CD4-positive, alpha-beta memory T cell (primary cell): ENCODE measurements at places on chromosomes 2 and 18. TPM values are rescaled to one million over a fixed set of nuclear protein-coding genes. Genes with fewer than 3 reads are reported as not detected.
A peak's percentile ranks its signal among the peaks of the same experiment; 100 is the strongest.

DNA sequence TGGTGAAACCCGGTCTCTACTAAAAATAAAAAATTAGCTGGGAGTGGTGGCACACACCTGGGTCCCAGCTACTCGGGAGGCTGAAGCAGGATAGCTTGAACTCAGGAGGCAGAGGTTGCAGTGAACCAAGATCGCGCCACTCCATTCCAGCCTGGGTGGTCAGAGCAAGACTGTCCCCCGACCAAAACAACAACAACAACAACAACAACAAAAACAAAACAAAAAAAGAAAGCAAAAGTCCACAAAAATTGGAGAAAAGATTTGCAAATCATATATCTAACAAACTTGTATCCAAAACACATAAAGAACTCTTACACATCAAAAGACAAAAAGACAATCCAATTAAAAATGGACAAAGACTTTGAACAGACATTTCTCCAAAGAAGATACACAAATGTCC is 10.4 kb downstream of the PPM1G start:
- no peak for DNase-seq

- no peak for DNase-seq
Measured at GRCh38 chr18:21242780-21243401, 859 bp downstream of the GREB1L start.

DNA sequence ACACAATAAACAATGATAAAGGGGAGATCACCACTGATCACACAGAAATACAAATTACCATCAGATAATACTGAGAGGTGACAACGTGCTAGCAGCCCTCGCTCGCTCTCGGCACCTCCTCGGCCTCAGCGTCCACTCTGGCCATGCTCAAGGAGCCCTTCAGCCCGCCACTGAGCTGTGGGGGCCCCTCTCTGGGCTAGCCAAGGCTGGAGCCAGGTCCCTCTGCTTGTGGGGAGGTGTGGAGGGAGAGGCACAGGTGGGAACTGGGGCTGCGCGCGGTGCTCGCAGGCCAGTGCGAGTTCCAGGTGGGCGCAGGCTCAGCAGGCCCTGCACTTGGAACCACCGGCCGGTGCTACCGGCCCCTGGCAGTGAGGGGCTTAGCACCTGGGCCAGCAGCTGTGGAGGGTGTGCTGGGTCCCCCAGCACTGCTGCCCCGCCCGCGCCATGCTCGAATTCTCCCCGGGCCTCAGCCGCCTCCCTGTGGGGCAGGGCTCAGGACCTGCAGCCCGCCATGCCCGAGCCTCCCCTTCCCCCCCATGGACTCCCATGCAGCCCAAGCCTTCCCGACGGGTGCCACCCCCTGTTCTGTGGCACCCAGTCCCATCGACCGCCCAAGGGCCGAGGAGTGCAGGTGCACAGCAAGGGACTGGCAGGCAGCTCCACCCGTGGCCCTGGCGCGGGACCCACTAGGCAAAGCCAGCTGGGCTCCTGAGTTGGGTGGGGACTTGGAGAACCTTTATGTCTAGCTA is 340.0 kb upstream of the GULP1 start:
- DNase-seq: no peak

- no peak for DNase-seq
Measured at GRCh38 chr2:181526014-181526413, 68.8 kb downstream of the ITGA4 start.

- DNase-seq: no peak
Measured at GRCh38 chr2:32711219-32711618, 83.4 kb downstream of the TTC27 start.

- no peak for DNase-seq
Measured at GRCh38 chr2:133326652-133327397, 241.4 kb downstream of the NCKAP5 start.

DNA sequence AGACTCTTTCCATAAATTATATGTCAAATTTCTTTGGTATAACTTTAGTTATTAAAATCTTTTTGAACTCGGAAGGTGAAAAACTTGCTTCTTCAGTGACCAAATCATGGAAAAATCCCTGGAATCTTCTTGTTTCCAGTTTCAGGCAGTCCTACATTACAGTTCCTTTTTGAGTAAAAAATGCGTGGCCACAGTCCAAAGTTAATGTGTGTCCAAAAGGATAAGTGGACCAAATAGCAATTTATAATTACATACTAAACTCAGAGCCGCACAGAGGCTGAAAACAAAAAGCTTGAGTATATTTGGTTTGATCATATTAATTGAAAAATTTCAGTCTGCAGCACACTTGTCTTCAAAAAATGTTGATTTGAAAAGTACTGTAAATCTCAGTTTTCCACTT is 28.4 kb upstream of the DYNC2LI1 start:
- DNase-seq: no peak

DNA sequence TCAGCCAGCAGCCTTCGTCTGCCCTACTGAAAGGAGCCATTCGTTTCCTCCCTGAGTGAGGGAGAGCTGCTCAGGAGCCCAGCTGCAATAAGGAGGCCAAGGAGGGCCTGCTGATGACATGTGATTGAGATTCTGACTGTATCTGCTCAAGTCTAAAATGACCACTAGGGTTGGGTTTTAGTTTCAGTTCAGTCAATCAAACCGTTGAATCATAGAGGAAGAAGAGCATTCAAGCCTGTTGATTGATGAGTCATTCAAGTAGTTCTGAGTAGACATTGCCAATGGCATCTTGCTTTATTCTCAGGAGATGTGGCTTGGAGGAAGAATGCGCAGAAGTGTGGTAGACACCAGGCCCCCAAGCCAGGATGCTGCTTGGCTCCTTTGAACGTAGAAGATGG is 19.9 kb upstream of the BCL2L11 start:
- no peak for DNase-seq

GRCh38 chr2:181241366-181241765 is 215.8 kb upstream of the ITGA4 start:
- no peak for DNase-seq

- no peak for DNase-seq
Measured at GRCh38 chr2:165777522-165778186, 16.4 kb downstream of the GALNT3 start.

DNA sequence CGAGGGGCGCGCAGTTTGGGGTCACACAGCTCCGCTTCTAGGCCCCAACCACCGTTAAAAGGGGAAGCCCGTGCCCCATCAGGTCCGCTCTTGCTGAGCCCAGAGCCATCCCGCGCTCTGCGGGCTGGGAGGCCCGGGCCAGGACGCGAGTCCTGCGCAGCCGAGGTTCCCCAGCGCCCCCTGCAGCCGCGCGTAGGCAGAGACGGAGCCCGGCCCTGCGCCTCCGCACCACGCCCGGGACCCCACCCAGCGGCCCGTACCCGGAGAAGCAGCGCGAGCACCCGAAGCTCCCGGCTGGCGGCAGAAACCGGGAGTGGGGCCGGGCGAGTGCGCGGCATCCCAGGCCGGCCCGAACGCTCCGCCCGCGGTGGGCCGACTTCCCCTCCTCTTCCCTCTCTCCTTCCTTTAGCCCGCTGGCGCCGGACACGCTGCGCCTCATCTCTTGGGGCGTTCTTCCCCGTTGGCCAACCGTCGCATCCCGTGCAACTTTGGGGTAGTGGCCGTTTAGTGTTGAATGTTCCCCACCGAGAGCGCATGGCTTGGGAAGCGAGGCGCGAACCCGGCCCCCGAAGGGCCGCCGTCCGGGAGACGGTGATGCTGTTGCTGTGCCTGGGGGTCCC is at the start of gene ITGA4:
Gene ITGA4 (plus strand): TSS at position 266 of the 620 bp plus-strand sequence. CDS start 269 bp downstream, at position 535.
- peak; percentile 83 for DNase-seq

DNA sequence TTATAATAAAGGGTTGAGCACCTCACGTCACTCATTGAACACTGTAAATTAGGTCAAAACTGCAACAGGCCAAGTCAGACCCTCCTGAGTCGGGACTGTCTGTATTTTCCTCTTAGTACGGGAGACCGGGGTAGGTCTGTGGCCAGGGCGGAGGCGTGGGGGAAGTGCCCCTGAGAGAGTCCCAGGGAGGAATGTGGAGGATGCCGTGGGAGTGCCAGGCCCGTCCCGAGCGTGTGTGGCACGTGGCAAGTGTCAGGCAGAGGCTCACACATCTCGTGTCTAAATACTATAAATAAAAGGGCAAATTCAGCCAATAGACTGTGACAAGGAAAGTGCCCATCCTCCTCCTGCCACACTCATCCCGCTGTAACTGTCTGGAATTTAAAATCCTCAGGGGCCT is 6.3 kb upstream of the HDAC4 start:
- no peak for DNase-seq

DNA sequence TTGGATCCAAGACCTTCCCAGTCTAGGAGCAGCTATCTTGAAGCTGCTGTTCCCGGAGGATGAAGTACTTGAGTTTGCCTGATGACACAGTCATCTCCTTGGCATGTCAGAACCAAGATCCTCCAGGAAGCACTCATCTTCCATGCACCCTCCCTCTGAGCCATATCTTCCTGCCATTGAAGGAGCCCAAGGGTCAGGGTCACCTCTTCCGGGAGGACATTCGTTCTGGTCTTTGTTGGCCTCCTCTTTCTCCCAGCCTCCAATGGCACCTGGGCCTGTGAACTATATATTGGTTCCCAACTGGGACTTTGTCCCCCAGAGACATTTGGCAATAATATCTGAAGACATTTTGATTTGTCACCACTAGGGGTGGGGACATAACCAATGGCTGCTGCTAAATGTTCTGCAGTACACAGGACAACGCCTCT is 4.2 kb upstream of the MYO7B start:
- no peak for DNase-seq

DNA sequence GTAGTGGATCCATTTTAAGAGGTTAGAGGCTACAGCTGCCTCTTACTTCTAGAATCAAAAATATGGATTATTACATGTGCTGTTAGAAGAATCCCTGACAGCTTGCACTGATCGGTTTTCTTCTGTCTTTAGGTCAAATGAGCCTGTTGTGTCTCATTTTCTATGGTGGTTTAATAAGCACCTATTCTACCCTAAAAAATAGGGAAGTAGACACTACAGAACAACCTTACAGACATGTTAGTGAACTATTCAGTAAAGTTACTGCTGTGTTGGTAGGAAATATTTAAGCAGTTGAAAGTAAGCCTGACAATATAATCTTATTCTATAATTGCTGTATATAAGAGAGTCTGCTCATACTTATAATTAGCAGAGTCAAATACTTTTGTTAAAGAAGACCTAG is 168.5 kb upstream of the NOSTRIN start:
- DNase-seq: no peak

DNA sequence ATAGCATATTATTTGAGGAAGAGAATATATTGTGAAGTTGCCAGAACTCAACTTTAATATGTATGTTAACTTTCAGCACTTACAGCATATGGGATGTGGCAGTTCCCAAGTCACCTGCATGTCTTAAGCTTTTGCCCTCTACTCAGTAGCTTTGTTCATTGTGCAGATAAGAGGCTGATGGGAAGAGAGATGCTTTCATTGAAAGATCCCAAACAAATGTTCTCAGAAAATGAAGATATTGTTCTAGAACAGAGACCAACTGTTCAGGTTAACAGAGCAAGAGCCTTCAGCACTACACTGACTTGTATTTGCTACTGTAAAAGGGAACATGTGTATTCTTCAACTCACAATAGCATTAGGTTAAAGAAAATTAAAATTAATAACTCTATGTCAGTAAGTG is 28.1 kb downstream of the GAREM1 start:
- DNase-seq: no peak

GRCh38 chr2:96548558-96549465 is 12.3 kb downstream of the ARID5A start:
- DNase-seq: no peak

DNA sequence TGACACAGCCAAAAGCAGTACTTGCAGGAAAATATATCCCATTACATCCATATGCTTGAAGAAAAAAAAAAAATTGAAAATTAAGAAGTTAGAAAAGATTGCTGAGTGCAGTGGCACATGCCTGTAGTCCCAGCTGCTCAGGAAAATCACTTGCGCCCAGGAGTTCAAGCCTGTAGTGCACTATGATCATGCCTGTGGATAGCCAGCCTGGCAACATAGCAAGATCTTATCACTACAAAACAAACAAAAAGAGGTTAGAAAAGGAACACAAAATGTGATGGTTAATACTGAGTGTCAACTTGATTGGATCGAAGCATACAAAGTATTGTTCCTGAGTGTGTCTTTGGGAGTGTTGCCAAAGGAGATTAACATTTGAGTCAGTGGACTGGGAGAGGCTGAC is 361.9 kb downstream of the NYAP2 start:
- no peak for DNase-seq

- DNase-seq: no peak
Measured at GRCh38 chr2:36613801-36614200, 15.8 kb upstream of the FEZ2 start.

- no peak for DNase-seq
Measured at GRCh38 chr2:233464531-233465240, 101.9 kb downstream of the USP40 start.

Gene PIEZO2
- not detected for total RNA-seq

Gene UNC50
- total RNA-seq: 47.2 TPM

Gene MOGAT1
- total RNA-seq: not detected

Gene SPATA3
- total RNA-seq: not detected

Gene SNTG2
- total RNA-seq: 0.96 TPM

Gene LIMS4
- 3.7 TPM for total RNA-seq

Gene CDH20
- not detected for total RNA-seq

Gene D2HGDH
- total RNA-seq: 48.7 TPM

Gene KATNAL2
- 2.1 TPM for total RNA-seq
